ENCODE measurements at places on chromosomes 5 and 9.

DNA sequence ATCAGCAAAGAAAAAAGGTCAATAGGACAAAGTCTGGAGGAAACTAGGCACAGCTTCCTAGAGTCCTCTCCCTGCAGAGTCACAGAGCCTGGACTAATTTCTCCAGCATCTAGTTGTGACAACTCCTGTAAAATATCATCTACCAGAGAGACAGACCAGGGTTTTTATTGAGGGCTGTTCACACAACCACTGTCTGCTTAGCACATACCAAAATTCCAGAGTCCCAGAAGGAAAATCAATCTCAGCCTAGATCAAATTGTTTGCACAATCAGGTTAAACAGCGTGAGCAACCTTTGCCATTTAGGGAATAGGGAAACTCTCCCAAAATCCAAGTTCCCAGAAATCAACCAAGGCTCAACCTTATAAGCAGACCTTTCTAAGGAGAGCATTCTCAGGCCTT lies 190.3 kb downstream of the SYK start:
- DNase-seq, result no peak

DNA sequence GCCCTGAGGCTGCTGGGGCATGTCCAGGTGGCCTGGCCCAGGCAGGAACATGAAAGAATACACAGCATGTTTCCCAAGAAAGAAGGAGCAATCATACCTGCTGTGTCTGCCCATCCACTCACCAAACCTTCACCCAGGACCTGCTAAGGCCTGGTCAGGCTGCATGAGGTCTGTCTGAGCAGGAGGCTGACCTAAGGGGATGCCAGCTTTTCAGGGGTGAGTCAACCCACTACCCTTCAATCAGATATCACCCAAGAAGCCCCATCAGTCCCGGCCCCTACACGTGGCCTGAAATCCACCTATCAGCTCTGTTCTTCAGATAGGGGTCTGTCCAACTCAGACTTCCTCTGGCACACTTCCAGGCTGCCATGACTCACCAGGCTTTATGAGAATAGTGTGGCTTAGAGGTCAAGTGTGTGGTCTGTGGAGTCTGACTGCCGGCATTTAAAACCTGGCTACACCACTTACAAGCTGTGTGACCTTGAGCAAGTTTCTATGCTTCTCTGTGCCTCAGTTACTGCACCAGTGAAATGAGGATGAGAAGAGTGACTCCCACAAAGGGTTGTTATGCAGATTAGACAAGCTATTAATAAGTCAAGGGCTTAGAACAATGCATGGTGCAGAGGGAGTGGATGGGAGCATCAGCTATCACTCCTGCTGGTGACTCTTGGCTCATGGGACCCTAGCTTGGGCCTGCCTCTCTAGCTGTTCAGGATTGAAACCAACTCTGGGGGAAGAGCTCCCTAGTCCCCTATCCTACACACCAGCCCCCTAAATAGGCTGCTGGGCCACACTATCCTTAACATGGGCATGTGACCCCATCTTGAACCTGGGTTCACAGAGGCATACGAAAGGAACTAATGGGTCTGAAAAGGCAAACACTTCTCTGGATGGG lies 130.3 kb downstream of the PAX5 start:
- no peak for DNase-seq

- DNase-seq, result no peak
These were observed 174.2 kb upstream of the IER5L start for GRCh38 chr9:129352146-129352865.

DNA sequence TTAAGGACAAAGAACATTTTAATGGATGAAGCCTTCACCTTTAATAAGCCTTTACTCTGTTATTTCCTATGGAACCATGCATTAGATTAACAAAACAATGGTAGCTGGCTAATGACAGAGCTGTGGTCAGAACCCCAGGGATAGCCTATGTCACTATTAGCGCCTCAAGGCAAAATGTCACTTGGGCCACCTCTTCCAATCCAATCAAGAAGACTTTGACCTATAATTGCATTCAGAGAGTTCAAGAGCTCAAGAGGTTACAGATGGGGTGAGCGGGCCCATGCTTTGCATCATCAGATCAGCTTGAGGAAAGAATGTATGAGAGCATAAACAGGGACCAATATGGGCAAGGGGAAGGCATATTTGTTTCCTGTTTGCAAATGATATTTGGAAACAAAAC lies 425.1 kb downstream of the ARHGEF28 start:
- DNase-seq, result no peak

- no peak for DNase-seq
These were observed 103.0 kb upstream of the ERCC6L2 start for GRCh38 chr9:95772320-95773052.

Data from activated CD4-positive, alpha-beta T cell treated with anti-CD3 and anti-CD28 coated beads for 4 hours (primary cell).